Stimulated activated naive CD8-positive, alpha-beta T cell treated with anti-CD3 and anti-CD28 coated beads, Interleukin-15, Interleukin-2, amounts not matched to agents 100 U/mL and 50 U/mL, for 24 hours (primary cell): ENCODE measurements at places on chromosomes 6 and 20.
A peak's percentile ranks its signal among the peaks of the same experiment; 100 is the strongest.

DNA sequence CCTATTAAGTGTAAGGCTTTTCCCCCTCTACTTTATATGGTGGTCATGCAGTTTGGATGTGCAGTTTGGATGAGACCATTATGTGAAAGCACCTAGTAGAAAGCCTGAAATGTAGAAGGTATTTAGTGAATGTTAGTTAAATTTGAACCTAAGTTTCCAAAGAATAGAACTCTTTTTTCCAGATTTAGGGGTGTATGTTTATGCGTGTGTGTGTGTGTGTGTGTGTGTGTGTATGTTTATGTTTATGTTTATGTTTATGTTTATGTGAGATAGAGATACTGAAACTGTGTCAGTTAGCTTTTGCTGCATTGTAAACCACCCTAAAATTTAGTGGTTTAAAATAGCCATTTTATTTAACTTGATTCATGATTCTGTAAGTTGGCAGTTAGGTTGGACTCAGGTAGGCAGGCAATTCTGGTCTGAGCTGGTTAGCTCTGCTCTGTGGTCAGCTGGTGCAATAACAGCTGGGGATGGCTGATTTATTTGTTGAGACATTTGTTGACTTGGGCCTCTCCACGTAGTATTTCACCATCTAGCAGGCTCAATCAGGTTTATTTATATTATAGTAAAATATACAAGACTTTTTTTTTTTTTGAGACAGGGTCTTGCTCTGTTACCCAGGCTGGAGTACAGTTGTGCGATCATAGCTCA, 54.0 kb downstream of the STK4 start:
- no peak for DNase-seq

GRCh38 chr6:44621846-44622245, 234.3 kb downstream of the CDC5L start:
- no peak for DNase-seq

DNA sequence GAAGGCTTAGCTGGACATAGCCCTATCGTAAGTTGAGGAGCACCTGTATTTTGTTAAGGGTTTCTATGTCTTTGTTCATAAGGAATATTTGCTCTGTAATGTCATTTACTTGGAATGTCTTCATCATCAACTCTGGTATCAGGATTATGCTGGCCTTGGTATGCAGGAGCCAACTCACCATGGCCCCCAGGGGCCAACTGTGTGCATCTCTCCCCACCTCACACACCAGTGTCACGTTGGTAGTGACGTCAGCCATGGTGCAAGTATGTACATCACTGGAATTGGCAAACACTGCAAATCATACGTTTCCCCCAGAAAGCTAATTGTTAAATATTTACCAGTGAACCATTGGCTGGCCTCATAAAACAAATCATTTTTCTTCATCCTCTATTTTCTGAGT, 70.8 kb downstream of the YTHDF1 start:
- no peak for DNase-seq

DNA sequence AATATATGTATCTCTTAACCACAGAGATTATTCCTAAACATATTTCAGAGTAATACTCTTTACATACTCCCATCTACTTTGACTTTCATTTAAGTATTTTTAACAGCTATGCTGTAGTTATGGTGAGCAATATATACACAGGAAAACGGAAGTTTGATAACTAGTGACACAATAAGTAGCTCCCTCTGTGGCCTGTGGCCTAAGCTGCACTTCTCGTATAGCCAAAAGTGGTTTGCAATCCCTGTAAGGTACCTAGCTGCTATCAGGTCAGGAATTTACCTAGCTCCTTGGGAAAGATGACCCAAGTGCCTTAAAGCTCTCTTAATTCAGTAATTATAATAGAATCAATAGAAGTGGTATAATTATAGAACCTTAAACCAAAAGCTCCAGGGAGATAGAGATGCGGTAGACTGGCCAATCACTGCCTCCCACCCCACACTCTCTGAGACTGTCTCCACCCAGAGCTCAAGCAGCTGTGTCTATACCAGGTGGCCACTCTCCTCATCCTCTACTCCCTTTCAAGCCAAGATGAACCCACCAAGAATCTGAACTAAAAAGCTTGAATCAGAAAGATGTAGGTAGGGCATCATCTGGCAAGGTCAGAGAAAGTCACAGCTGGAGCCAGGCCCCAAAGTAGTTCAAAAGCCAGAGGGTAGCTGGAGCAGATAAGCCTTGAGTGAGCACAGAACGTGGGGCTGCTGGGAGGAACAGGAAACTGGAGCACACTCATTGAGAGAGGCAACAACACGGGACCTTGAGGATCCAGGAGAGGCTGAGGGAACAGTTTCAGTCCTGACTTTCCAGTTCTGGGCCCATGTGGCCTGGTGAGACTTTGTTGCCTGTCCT, 84.9 kb upstream of the ASF1A start:
- peak; percentile 14 for DNase-seq

DNA sequence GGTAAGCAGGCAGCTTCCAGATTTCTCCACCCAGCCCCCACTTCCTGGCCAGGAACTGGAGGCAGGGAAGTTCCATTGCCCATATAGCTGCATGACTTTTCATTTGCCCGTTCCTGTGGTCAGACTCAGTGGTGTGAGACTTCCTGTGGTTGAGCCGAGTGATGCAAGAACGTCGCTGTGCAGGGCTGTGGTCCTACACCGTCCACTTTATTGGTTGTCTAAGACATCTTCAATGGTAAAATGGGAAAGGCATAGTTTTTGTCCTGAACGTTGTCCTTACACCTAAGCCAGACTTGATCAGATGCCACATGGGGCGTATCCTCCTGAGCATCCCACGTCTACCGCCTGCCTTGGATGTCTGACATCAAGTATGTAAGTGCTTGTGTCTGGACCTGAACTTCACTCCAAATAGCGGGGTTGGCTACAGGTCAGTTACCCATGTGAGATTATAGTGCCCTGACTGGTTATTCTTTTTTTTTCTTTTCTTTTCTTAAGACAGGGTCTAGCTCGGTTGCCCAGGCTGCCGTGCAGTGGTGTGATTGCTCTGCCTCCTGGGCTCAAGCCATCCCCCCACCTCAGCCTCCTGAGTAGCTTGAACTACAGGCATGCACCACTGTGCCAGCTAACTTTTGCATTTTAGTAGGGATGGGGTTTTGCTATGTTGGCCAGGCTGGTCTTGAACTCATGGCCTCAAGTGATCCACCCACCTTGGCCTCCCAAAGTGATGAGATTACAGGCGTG, 25.9 kb upstream of the GTSF1L start:
- DNase-seq: peak; percentile 67

DNA sequence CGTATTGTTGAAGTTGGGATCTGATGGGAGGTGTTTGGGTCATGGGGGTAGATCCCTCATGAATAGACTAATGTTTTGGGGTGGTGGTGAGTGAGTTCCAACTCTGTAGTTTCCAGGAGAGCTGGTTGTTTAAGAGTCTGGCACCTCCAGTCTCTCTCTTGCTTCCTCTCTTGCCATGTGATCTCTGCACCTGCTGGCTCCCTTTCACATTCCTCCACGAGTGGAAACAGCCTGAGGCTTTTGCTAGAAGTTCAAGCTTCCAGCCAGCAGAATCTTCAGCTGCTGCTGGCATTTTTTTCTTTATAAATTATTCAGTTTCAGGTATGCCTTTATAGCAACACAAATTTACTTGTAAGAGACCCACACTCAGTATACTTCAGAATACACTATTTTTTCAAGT, 1021.6 kb downstream of the EYS start:
- no peak for DNase-seq

DNA sequence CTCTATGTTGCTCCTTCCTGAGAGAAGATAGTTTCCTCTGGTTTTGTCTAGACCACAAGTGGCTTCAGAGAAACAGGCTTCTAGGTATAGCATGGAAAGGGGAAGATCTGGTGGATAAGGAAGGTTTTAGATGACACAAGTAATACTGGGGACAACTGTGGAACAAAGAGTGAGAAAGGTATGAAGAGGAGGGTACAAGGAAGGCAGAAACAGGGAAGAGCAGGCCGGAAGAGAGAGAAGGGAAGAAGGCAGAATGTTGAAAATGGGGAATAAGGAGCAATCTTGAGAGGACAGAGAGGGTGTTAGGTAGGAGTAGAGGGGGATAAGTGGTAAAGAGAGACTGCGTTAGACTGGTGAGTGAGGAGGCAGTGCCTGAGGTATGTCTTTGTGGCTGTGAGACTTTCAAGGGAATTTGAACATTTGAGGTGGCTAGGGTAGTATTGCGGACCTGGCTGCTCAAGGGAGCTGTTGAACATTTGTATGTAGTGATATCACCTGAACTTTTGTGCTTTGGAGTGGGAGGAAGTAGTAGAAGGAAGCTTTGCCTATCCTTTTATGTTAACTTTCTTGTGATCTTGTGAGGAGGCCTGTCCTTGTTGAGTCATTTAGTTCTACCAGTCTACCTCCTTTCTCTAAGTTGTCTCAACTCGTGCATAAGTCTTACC, 69.5 kb downstream of the FOXO3 start:
- no peak for DNase-seq

DNA sequence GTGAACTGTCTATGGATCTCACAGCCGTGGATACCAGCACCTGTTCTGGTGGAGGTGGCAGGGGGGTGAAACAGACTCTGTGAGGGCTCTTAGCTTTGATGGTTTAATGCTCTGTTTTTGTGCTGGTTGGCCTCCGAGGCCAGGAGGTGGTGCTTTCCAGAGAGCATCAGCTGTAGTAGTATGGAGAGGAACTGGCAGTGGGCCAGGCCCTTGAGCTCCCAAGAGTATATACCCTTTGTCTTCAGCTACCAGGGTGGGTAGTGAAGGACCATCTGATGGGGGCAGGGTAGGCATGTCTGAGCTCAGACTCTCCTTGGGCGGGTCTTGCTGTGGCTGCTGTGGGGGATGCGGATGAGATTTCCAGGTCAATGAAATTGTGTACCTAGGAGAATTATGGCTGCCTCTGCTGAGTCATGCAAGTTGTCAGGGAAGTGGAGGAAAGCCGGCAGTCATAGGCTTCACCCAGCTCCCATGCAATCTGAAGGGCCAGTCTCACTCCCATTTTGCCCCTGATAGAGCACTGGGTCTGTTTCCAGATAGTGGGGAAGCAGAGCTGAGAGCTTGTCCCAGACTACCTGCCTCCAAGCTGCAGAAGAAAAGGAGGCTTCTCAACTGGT, 102.7 kb upstream of the AHI1 start:
- no peak for DNase-seq

DNA sequence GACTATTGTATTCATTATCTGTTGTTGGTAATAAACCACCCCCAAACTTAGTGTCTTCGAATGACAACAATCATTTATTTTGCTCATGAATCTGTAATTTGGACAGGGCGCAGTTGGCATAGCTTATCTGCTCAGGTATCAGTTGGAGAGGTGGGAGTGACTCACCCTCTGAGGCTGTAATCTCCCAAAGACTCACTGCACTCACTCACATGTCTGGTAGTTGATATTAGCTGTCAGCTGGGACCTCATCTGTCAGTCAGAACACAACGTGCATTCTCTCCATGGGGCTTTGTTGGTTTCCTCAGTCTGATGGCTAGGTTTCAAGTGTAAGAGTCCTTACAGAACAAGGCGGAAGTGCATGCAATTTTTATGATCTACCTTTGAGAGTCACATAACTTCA, 219.0 kb upstream of the PRND start:
- DNase-seq: no peak

DNA sequence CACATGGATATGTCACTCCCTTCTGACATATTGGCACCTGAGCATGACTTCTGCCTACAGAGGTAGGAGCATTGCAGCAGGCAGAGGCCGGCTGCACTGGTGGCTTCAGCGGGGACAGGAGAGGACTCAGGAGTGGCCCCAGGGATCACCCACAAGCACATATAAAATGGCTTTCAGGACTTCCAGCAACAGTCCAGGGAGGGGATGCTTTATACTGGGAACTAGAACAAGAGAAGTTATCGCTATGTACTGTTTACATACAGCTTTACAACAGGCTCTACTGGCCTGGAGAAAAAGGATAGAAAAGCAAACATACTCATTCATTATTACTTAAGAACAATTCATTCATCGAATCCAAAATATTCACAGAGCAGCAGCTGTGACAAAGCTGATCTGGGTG, 337.8 kb downstream of the THBS2 start:
- no peak for DNase-seq

- DNase-seq: no peak
Measured at GRCh38 chr20:57818418-57819181, 108.8 kb upstream of the PMEPA1 start.

GRCh38 chr6:41551086-41551700, 5.0 kb downstream of the FOXP4 start:
- DNase-seq: no peak

- no peak for DNase-seq
Measured at GRCh38 chr6:160279850-160280249, 21.2 kb upstream of the SLC22A2 start.

GRCh38 chr6:71408787-71409723, 120.4 kb downstream of the OGFRL1 start:
- no peak for DNase-seq

DNA sequence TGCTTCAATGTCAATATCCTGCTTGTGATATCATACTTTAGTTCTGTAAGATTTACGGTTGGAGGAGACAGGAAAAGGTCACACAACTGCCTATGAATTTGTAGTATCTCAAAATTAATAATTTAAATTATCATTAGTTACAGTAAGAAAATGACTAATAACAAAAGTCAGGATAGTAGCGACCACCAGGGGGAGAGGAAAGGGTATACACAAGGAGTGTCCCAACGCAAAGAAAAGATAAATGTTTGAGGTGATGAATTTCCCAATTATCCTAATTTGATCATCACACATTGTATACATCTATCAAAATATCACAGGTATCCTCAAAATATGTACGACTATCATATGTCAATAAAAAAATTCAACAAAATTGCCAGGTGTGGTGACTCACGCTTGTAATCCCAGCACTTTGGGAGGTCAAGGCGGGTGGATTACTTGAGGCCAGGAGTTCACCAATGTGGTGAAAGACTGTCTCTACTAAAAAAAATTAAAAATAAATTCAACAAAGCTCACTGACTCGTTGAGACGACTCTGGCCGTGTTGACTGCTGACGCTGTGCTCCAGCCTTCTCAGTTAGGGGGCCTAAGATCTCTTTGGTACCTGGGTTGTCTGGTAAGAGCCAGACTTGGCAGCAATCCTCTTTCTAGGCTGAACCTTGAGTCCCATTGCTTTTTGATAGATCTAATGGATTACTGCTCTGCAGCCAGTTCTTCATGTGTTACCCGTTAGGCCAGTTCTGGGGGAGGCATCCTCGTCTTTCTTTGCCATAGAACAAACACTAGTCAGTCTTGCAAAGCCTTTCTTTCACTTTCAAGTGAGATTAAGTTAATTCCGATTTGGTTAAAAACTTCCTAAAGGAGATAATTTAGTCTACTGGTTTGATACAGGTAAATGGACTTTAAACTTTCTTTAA, 9.0 kb upstream of the OVOL2 start:
- no peak for DNase-seq

GRCh38 chr6:55980627-55981211, 105.3 kb upstream of the BMP5 start:
- peak; percentile 4 for DNase-seq

- no peak for DNase-seq
Measured at GRCh38 chr20:48292806-48293205, 507.5 kb upstream of the SULF2 start.

DNA sequence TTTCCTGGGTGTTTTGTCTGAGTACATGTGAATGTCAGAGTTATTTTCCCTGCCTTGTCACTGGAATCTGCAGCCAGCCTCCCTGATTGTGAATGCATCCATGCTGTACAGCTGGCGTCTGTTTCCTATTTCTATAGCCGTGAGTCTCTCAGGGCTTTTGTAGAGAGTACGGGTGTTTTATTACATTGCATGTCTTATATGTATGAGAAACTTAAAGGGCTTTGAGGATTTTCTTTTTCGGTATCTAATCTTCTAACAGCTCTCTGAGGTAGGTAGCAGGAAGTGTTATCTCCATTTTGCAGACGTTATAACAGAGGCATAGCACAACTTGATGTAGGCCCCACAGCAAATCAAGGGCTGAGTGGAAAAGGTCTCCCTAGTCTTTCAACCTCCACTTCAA, 272.9 kb downstream of the PRL start:
- no peak for DNase-seq

- DNase-seq: no peak
Measured at GRCh38 chr6:88848870-88849269, 114.5 kb downstream of the RNGTT start.
